T-helper 2 cell treated with Interferon-gamma antibody and Interleukin-4, amounts not matched to agents 5 μg/mL and 100 μg/mL, for 36 hours (primary cell): ENCODE measurements at places on chromosomes 6 and 20.

- no peak for DNase-seq
Measured at GRCh38 chr6:159229651-159230051, 60.5 kb downstream of the FNDC1 start.

DNA sequence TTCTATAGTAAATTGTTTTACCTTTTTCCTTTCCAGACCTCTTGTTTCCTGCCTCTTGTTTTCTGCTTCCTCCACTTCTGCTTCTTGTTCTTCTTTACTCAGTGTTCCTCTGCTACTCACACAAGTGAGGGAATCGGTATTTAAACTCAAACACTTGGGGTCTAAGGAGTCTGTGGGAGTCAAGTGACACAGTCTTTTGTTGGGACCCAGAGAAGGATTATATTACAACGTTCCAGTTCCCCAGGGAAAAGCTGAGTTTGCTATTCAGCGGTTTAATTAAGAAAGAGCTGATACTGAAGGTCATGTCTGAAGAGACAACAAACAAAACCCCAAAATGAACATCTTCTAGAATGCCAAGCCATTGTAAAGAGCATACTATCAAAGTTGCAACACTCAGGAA lies 107.8 kb upstream of the CITED2 start:
- DNase-seq = no peak

DNA sequence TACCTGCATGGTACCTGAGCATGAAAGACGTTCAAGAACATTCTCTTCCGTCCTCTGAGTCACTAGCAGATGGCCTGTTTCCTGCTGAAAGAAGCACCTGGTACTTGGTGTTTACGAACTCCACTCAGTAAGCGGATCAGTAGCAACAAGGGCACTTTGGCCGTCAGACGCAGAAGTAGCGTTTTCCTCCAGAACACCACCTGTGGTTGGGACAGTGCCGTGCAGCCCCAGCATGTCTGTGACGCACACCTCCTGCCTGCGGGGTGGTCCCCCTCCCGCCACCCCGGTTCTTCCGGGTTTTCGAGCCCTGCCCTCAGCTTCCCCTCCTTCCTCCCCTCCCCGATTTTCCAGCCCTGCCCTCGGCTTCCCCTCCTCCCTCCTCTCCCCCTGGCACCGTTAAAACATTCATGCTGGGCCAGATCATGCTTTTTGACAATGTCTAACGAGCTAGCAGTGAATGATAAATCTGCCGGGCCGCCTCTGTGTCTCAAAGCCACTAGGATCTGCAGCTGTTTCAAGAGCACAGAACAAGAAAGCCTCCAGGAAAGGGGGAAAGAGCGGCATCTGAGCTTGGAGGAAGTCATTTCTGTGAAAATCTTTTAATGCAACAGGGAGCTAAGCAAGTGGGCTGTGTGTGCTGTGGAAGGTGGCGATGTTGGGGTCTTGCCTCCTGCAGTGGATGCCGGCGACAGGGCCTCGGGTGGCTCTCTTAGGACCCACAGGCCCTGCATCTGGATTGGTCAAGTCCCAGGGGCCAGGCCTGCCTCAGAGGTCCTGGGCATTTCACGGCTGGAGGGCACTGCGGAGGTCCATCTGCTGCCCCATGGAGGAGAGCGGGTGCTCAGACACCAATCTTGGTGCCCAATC lies 207.9 kb downstream of the ERMARD start:
- DNase-seq = no peak

DNA sequence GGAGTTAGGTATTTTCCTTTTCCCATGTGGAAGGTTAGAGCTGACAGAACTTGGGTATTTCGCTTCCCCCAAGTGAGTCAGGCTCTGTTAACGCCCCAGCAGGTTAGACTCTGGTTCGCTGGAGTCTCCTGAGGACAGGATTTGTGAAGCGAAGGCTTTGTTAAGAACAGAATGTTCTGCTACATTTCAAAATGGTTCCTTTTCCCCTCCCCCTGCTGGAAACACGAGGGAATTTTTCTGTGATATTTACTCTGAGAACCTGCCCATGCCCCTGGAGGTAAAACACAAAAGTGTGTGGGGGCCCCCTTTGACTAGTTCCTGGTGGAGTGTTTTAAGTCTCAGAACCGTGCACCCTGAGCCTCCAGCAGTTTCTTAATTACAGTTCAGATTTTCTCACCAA lies 731.4 kb upstream of the CITED2 start:
- DNase-seq = no peak

DNA sequence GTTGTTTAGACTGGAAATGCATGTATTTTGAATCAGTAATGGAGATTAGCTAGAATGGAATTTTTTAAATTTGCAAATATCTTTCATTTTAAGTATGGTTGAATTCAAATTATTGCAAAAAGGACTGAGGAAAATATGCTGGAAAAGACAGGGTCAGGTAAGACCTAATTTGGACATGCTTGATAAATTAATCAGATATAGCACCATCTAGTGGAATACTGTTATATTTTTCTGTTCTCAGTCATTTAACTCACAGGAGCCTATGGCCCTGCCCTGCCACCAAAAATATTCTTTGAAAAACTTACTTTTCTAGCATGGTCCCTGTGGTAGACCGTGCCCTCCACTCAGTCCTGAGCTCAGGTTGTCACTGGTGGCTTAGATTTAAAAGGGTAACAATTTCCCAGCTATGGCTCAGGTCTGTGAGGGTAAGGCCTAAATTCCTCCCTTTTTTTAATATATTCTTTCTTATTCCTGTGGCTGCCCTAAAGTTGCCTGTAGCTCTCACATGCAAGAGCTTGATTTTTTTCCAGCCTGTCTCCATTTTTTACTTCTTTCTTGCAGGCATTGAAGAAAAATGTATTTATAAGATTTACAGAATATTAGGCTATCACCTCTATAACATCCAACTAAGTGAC lies 25.3 kb upstream of the KIAA1586 start:
- no peak for DNase-seq

GRCh38 chr6:36367743-36368142 lies 19.7 kb downstream of the ETV7 start:
- no peak for DNase-seq

DNA sequence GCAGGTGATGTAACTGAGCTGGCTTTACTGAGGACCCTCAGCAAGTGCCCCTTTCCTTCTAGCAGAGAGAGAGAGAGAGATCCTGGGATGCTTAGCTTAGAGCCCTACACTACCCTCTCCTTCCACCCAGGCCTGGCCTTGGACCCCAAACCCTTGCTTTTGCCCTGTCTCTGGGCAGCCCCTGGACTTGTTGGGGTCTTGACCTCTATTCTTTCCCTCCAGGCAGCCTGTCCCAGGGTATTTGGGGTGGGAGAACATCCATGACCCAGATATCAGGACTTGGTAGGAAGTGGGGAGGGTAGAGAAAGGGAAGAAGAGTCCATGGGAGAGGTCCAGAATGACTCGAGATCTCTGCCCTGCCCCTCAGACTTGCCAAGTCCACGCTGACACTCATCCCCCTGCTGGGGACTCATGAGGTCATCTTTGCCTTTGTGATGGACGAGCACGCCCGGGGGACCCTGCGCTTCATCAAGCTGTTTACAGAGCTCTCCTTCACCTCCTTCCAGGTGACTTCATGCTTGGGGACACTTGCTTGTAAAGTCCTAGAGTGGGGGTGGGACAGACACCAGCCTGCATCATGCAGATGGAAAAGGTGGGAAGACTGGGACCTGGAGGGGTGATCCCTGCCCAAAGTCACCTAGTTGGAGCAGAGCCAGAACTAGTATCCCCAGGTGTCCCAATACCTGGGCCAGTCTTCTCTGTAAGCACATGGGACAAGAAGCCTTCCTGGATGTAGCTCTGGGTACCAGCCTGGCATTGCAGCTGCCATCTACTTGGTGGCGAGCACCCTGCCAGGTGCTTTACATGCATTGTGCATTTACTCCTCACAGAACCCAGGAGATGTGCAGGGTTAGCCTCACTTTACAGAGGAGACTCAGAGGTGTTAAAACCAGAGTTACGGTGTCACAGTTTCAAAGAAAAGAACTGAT lies 30.9 kb downstream of the GLP1R start:
- no peak for DNase-seq
